HepG2 (cell line): ENCODE measurements at places on chromosomes 1 and 21. TPM values are rescaled to one million over a fixed set of nuclear protein-coding genes. Genes with fewer than 3 reads are reported as not detected.

- no peak overlapping the region for H3K4me3 ChIP-seq
- H3K27ac ChIP-seq = no peak overlapping the region
- H3K4me1 ChIP-seq = 0 out of 2 replicates have a peak, but pooled peaks cover 6% of the 10 kb centered on the region
- no peaks in the 10 kb centered on the region for H3K27me3 ChIP-seq
- no peak for DNase-seq
Measured at GRCh38 chr1:176017722-176018121, 189.4 kb downstream of the COP1 start.

- DNase-seq = no peak
- H3K27me3 ChIP-seq = no peaks in the 10 kb centered on the region
- H3K4me3 ChIP-seq = no peak overlapping the region
- no peak overlapping the region for H3K27ac ChIP-seq
Measured at GRCh38 chr1:232776526-232777106, 28.6 kb upstream of the MAP10 start.

DNA sequence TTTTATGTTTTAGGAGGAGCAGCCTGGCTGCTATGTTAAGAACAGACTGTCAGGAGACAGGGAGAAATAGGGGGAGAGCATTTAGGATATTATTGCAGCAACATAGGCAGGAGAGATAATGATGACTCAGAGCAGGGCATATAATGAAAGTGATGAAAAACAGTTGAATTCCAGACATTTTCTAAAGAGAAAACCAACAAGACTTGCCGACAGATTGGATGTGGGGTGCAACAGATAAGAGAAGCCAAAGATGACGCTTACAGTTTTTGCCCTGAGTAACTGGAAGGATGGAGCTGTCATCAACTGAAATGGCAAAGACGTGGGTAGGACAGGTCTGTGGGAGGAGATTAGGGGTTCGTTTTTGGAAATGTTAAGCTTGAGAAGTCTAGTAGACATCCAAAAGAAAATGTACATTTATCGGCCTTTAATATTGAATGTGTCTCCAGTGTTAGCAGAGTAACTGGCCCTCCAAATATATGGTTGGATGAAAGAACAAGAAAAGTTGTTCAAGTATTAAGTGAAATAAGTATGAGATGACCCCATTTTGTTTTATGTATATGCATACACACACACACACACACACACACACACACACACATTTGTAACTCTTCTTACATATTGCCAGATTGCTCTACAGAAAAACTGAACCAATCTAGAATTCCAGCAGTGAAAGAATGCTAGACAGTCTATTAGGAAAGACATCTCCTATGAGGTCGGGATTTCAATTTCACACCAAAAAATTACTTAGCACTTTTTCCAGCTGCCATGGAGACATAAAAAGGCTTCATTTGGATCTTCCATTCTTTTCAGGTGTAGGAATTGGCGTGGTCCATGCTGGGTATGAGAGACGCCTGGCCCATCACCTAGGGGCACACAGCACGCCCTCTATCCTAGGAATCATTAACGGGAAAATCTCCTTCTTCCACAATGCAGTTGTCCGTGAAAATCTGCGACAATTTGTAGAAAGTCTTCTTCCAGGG, 17.2 kb downstream of the DNAJC16 start:
- H3K27me3 ChIP-seq = no peaks in the 10 kb centered on the region
- H3K27ac ChIP-seq = no peak overlapping the region
- H3K36me3 ChIP-seq = peaks cover 10% of the 10 kb centered on the region
- no peak overlapping the region for H3K4me3 ChIP-seq
- peaks cover 7% of the 10 kb centered on the region for H3K4me1 ChIP-seq

- H3K4me3 ChIP-seq = no peak overlapping the region
- no peak overlapping the region for H3K27ac ChIP-seq
- no peaks in the 10 kb centered on the region for H3K27me3 ChIP-seq
- no peaks in the 10 kb centered on the region for H3K36me3 ChIP-seq
- no peak for DNase-seq
Measured at GRCh38 chr1:75330624-75331023, 196.4 kb downstream of the LHX8 start.

The CCDC190 gene
- polyA plus RNA-seq = not detected in 2 replicates

DNA sequence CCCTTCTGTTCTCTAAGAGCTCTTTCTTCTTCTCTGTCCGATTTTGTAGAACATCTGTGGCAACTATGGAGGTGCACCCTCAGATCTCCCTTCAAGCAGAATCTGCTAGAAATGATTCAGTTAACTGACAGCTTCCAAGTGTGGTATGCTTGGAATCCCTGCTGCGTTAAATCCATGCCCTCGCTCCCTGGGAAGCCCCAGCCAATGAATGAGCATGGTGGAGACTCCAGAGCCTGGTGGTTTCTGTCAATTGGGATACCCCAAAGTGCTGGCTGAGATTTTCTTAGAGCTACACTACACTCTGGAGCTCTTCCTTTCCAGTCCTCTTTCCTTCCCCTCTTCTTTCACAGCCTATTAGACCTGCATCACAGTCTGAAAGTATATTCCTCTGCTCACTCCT, 116.3 kb upstream of the C1orf21 start:
- no peaks in the 10 kb centered on the region for H3K4me1 ChIP-seq
- DNase-seq = no peak
- no peak overlapping the region for H3K4me3 ChIP-seq
- no peaks in the 10 kb centered on the region; the same call in 2 of the 3 replicates for H3K27me3 ChIP-seq
- no peak overlapping the region for H3K27ac ChIP-seq

The PRUNE1 gene
- 24.4 and 31.9 TPM in 2 replicates for polyA plus RNA-seq

DNA sequence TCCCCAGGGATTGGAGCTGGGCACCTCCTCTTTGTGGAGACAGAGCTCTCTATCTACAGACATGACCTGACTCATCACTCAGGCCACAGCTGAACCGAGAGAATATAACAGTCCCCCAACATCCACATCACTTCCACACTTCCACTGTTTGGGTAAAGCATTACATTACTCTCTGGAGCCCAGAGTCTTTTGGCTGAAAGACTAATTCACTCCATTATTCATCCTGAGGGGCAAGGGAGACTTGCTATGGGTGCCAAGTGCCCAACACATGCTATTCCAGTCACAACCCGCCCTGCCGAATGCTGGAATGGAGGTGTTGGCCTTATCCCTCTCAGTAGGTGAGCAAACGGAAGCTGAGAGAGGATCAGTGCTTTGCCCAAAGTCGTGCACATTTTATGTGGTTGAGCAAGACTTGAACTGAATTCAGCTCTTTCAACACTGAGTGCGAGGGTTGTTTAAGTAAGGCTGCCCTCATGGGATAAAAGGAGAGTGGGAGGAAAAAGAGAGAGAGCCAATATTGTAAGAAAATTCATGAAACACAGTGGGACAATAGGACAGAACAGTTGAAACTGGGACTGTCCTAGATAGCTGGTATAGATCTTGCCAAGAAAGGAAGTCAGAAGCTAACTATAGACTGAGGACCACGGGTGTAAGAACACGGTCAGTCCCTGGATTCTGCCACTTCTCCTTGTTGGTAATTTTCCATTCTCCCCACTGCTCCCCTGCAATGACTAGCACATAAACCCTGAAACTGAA, 13.5 kb upstream of the CHI3L1 start:
- no peak overlapping the region for H3K27ac ChIP-seq
- no peaks in the 10 kb centered on the region for H3K36me3 ChIP-seq
- peaks cover 13% of the 10 kb centered on the region for H3K4me1 ChIP-seq
- H3K4me3 ChIP-seq = no peak overlapping the region
- no peaks in the 10 kb centered on the region for H3K27me3 ChIP-seq
- peak; percentile 32 for DNase-seq

DNA sequence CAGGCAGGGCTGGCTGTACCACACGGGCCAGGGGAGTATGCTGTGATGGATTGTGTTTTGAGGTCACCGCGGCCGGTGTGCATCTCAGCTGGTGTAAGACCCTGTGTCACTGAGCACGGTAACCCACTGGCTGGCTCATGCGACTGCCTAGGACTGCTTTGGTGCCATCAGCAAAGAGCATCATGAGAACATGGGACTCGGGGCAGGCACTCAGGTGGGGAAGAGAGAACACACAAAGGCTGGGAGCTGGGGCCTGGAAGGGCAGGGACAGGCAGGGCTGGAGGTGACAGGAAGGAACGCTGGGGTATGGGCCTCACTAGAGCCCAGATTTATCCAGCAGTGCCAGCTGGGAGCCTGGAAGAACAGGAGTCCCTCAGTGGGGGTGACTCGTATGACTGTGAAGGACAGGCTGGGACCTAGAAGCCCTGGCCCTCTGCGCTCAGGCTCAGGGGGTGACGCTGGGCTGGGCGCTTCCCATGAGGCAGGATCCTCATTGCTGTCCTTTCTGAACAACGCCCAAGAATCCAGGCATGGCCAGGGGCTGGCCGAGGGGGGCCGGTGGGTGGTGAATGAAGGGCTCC, 210.4 kb upstream of the VAMP3 start:
- H3K4me3 ChIP-seq = no peak overlapping the region
- no peak overlapping the region for H3K27ac ChIP-seq
- H3K36me3 ChIP-seq = no peaks in the 10 kb centered on the region
- DNase-seq = no peak
- H3K27me3 ChIP-seq = peaks cover 12% of the 10 kb centered on the region

The KANK4 gene
- polyA plus RNA-seq = 10.9 and 16.1 TPM in 2 replicates

- no peak overlapping the region for H3K4me3 ChIP-seq
- no peak overlapping the region for H3K27ac ChIP-seq
- no peaks in the 10 kb centered on the region for H3K27me3 ChIP-seq
- H3K4me1 ChIP-seq = no peaks in the 10 kb centered on the region
- no peak for DNase-seq
Measured at GRCh38 chr1:177340601-177341067, 169.9 kb downstream of the BRINP2 start.

The LCE1E gene
- 0.12 TPM in 2 replicates for polyA plus RNA-seq

The LCE2C gene
- not detected in 2 replicates for polyA plus RNA-seq

The LMOD1 gene
- not detected in 2 replicates for polyA plus RNA-seq

- peak overlapping the region; percentile 72 for H3K27ac ChIP-seq
- peaks cover 73% of the 10 kb centered on the region for H3K4me1 ChIP-seq
- H3K4me3 ChIP-seq = no peak overlapping the region
- no peaks in the 10 kb centered on the region for H3K36me3 ChIP-seq
Measured at GRCh38 chr1:121522061-121522759, 337.4 kb downstream of the SRGAP2C start.

The FTCD gene
- polyA plus RNA-seq = 75.7 and 112 TPM in 2 replicates

The SRSF11 gene
- polyA plus RNA-seq = 330 and 381 TPM in 2 replicates

GRCh38 chr1:40462956-40463590, 12.8 kb downstream of the ZFP69B start:
- H3K36me3 ChIP-seq = peaks cover 45% of the 10 kb centered on the region
- no peak overlapping the region for H3K4me3 ChIP-seq
- no peaks in the 10 kb centered on the region for H3K27me3 ChIP-seq
- H3K27ac ChIP-seq = no peak overlapping the region

The S100A12 gene
- not detected in 2 replicates for polyA plus RNA-seq

DNA sequence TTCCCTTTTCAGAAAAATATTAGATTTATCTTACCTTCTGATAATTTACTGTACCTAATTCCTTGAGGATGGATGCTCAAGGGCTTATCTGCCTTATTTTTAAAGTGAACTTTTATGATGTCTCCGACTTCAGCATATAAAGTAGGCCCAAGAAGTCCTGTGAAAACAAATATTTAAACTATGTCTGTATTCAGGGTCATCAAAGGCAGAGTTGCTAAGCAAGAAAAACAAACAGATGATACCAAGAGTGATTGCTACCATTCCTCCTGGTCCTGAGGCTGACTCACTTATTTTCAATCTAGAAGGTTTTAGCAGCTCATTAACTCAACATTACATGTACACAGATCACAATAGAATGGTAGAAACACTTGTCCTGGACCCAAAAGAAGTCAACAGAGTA, 14.1 kb downstream of the F5 start:
- H3K27ac ChIP-seq = peak overlapping the region; percentile 96
- no peak overlapping the region; the same call in 1 of the 2 replicates for H3K4me3 ChIP-seq
- peaks cover 100% of the 10 kb centered on the region for H3K4me1 ChIP-seq
- H3K36me3 ChIP-seq = peaks cover 33% of the 10 kb centered on the region

GRCh38 chr1:233730809-233731208, 116.9 kb downstream of the KCNK1 start:
- H3K36me3 ChIP-seq = no peaks in the 10 kb centered on the region
- DNase-seq = no peak
- no peaks in the 10 kb centered on the region for H3K4me1 ChIP-seq
- no peak overlapping the region for H3K4me3 ChIP-seq
- no peak overlapping the region for H3K27ac ChIP-seq

DNA sequence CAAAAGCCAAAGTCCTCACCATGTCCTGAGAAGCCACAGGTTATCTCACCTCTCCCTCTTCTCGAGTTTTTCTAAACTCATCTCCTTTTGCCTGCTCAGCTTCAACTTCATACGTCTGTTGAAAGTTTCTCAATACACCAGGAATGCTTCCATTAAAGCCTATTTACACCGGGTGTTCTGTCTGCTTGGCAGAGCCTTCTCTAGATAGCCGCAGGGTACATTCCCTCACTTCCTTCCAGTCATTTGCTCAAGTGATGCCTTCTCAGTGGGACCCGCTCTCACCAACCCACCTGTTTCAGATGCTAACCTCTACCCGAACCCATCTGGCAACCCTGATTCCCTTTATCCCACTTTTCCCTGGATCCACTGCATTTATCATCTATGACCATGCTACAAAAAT, 257.0 kb upstream of the ADGRL2 start:
- no peaks in the 10 kb centered on the region for H3K36me3 ChIP-seq
- no peak overlapping the region for H3K4me3 ChIP-seq
- no peak for DNase-seq
- no peak overlapping the region for H3K27ac ChIP-seq

The RHOU gene
- 11.9 and 14.7 TPM in 2 replicates for polyA plus RNA-seq

DNA sequence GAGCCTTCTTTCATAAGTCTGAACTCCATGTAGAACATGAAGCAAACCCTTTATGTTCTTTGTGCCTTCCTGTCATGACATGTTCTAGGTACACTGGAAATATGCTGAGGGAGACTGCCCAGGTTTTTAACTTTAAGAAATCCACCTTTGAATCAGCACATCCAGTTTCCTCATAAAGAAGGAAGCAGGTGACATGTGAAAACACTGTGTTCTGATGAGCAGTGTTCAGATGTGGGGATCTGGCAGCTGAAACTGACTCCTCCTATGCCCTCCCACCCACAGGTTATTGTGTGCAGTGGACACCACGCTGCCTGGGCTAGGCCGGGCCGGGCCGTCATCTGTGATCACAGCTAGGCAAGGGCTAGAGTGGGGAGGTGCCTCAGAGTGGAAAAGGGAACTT, 51.1 kb downstream of the CNN3 start:
- H3K36me3 ChIP-seq = no peaks in the 10 kb centered on the region; the same call in none of the 2 replicates
- H3K27me3 ChIP-seq = no peaks in the 10 kb centered on the region

- peaks cover 5% of the 10 kb centered on the region; the same call in 2 of the 3 replicates for H3K27me3 ChIP-seq
- peak overlapping the region; percentile 93 for H3K4me3 ChIP-seq
- peak; percentile 9 for DNase-seq
- peak overlapping the region; percentile 66 for H3K27ac ChIP-seq
- peaks cover 7% of the 10 kb centered on the region for H3K36me3 ChIP-seq
Measured at GRCh38 chr1:151166505-151166956, 587 bp downstream of the SCNM1 start.

The C1orf146 gene
- not detected in 2 replicates for polyA plus RNA-seq

DNA sequence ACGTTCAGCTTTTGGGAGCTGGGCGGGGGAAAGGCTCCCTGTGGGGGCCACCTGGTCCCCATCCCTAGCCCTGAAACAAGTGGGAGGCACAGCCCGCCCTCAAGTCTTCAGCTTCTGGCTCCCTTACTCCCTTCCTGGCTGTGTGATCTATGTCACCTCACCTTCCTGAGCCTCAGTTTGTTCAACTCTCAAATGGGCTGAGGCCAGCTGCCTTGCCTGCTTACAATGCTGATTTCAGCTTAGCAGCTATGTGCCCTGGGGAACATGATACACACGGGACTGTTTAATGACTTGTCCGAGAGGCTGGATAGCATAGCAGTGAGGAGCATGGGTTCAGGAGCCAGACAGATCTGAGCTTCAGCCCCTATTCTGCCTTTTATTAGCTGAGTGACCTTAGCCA, 19.3 kb downstream of the GRHL3 start:
- H3K27me3 ChIP-seq = peaks cover 3% of the 10 kb centered on the region; the same call in 1 of the 2 replicates
- no peaks in the 10 kb centered on the region for H3K36me3 ChIP-seq
- no peak for DNase-seq
- H3K4me1 ChIP-seq = no peaks in the 10 kb centered on the region
- H3K4me3 ChIP-seq = no peak overlapping the region
- H3K27ac ChIP-seq = no peak overlapping the region

The COG2 gene
- polyA plus RNA-seq = 16.0 and 16.8 TPM in 2 replicates
